ENCODE measurements at places on chromosomes 11 and 22. TPM values are rescaled to one million over a fixed set of nuclear protein-coding genes. Genes with fewer than 3 reads are reported as not detected.

DNAJC4 gene
- 29.6 TPM for polyA plus RNA-seq

MS4A4E gene
- 0.33 TPM for polyA plus RNA-seq

SUSD2 gene
- 1.4 TPM for polyA plus RNA-seq

APOL4 gene
- polyA plus RNA-seq, result 2.1 TPM

SCUBE1 gene
- 0.06 TPM for polyA plus RNA-seq

CCDC89 gene
- 2.0 TPM for polyA plus RNA-seq

GVQW3 gene
- 0.40 TPM for polyA plus RNA-seq

GP1BB gene
- polyA plus RNA-seq, result 0.63 TPM

TRIM6 gene
- polyA plus RNA-seq, result 0.26 TPM

WBP2NL gene
- not detected for polyA plus RNA-seq

MIOX gene
- not detected for polyA plus RNA-seq

MAPK1 gene
- 14.8 TPM for polyA plus RNA-seq

HMOX1 gene
- polyA plus RNA-seq, result 249 TPM

RTL10 gene
- 6.3 TPM for polyA plus RNA-seq

VSTM5 gene
- polyA plus RNA-seq, result 0.01 TPM

HBD gene
- polyA plus RNA-seq, result 0.17 TPM

ARHGAP1 gene
- 20.4 TPM for polyA plus RNA-seq

TIMP3 gene
- polyA plus RNA-seq, result 80.7 TPM

FREY1 gene
- not detected for polyA plus RNA-seq

PATE1 gene
- polyA plus RNA-seq, result not detected

OR4D5 gene
- not detected for polyA plus RNA-seq
